Myocyte (in vitro differentiated cells): ENCODE measurements at places on chromosomes 2 and 18. TPM values are rescaled to one million over a fixed set of nuclear protein-coding genes. Genes with fewer than 3 reads are reported as not detected.

The RIT2 gene
- total RNA-seq = not detected in 2 replicates

The DCC gene
- not detected in 2 replicates for total RNA-seq

DNA sequence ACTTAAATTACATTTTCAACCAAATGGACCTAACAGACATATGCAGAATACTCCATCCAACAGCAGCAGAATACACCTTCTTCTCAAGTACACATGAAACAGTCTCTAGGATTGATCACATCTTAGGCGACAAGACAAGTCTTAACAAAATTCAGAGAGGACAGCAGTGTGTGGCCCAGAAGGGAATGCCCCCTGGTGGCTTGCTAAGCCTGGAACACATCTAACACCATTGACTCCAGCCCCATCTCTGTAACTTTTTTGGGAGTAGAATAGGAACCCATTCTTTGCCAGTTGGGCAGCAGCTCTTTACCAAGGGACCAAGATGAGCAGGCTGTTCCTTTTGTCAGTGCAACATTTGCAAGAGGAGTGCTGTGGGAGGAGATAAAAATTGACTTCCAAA is 249.9 kb downstream of the PLCL1 start:
- peak; percentile 45 for DNase-seq

- DNase-seq = no peak
Measured at GRCh38 chr2:173138962-173139361, 63.3 kb downstream of the MAP3K20 start.

- no peak for DNase-seq
Measured at GRCh38 chr2:28451793-28452533, 43.9 kb upstream of the PLB1 start.

GRCh38 chr2:1539441-1539840 is 126.2 kb downstream of the TPO start:
- no peak for DNase-seq

GRCh38 chr2:20370191-20370590 is 19.5 kb upstream of the PUM2 start:
- no peak for DNase-seq

The ARHGAP15 gene
- total RNA-seq = not detected in 2 replicates

DNA sequence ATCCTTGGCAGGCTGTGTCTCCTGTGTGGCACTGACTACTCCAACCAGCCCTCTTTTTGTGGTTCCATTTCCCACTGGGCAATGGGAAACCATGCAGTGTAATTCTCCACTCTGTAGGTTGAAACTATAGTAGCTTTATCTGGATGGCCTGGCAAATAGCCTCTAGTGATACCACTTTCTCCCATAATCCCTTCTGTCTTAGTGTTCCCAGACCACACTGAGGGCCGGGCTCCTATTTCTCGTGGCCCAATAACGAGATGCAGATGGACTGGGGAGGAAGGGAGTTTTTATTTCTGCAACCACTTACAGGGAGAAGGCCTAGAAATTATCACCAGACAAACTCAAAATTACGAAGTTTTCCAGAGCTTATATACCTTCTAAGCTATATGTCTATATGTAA is 24.7 kb downstream of the SKA1 start:
- DNase-seq = no peak

The QPCT gene
- 0.24 TPM in 1 of 2 replicates, not detected in the other for total RNA-seq

DNA sequence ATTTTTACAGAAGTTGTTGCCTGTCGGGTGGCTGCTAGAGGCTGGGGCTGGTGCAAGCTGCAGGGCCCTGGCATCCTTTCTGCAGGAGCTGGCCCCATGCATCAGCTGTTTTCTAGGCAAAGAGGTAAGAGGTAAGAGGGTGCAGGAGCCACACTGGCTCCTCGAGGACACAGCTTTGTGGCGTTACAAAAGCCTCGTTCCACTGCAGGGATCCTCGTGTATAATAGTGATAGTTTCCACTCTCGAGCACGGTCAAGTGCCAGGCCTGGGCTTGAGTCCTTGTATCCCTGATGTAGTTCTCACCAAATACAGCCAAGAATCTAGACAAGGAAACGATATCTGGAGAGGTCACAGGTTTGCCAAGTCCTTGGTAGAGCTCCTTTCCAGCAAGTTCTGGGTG is 33.2 kb upstream of the FHOD3 start:
- no peak for DNase-seq

DNA sequence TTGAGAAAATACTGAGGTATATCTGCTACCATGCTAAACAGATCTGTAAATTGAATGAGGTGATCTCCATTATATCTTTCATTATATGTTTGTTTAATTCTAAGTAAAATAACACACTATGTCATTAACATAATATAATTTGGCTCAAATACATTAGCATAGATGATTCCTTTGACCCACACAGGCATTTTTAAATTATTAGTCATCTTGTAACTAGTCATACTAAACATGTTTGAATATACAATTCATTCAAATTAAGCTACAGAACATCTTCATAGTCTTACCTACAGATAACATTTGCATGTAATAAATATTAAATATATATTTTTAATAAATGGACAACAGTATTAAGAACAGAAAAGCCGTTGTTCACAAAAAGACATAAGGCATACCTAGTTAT is 52.7 kb upstream of the KYNU start:
- no peak for DNase-seq

DNA sequence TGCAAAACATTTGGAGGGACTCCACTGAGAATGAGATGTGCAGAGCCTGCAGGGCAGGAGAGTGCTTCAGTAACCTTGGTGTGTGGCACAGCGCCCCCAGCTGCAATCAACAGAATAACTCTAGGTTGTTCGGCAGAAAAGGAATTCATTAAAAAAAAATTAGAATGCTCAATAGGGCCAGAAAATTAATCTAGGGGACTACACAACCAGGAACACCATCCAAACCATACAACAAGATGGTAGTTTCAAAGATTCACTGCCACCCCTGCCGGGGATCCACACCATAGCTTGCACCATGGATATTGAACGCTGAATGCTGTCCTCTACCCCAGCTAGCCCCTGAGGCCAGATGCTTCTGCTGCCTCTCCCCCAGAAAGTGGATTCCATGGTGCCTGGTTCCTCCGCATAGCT is 50.1 kb downstream of the THUMPD2 start:
- no peak for DNase-seq

The ZNF532 gene
- 40.1 and 49.4 TPM in 2 replicates for total RNA-seq

The ERBB4 gene
- 0.16 TPM in 1 of 2 replicates, not detected in the other for total RNA-seq

- DNase-seq = no peak
Measured at GRCh38 chr2:7348761-7349160, 431.5 kb downstream of the RNF144A start.

- no peak for DNase-seq
Measured at GRCh38 chr2:2960441-2961133, 417.0 kb downstream of the EIPR1 start.

The SERPINB11 gene
- not detected in 2 replicates for total RNA-seq

DNA sequence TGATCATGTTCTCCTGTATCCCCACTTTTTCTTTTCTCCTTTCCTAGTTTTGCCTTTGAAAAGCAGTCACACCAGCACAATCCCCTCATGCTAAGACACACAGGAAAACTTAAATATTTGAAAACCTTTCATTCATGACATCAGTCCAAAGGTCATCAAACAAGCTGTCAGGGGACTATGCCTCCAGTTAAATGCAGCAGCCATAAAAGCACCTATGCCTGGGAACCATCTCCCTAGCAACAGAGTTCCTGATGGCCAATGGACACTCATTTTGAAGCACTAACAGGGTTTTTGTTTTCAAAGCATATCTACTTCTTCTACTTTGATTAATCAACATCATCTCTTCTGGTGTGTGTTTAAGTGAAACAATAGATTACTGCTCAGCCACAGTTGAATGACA is 286.4 kb upstream of the PARD3B start:
- DNase-seq = no peak

The CYS1 gene
- 0.16 and 1.1 TPM in 2 replicates for total RNA-seq

DNA sequence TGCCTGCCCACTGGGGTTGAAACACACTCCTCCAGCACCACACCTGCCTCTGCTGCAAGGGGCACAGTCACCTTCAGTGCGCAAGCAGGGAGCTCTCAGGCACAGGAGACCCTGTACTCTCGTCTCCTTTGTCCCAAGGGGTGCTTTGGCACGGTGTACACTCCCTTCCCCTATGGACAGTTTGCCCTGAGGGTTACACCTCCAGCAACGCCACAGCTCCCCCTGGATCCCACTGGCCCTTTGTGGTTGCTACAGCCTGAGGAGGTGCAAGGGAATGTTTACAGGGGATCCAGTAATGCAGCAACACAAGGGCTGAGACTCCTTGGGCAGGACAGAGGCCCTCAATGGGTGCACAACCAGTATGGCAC is 45.2 kb upstream of the FAM117B start:
- no peak for DNase-seq

- peak; percentile 71 for DNase-seq
Measured at GRCh38 chr18:21191596-21192307, 50.3 kb upstream of the GREB1L start.

- DNase-seq = no peak
Measured at GRCh38 chr2:158966312-158966711, 2.1 kb upstream of the TANC1 start.

The MYO7B gene
- total RNA-seq = 0.16 TPM in 1 of 2 replicates, not detected in the other

DNA sequence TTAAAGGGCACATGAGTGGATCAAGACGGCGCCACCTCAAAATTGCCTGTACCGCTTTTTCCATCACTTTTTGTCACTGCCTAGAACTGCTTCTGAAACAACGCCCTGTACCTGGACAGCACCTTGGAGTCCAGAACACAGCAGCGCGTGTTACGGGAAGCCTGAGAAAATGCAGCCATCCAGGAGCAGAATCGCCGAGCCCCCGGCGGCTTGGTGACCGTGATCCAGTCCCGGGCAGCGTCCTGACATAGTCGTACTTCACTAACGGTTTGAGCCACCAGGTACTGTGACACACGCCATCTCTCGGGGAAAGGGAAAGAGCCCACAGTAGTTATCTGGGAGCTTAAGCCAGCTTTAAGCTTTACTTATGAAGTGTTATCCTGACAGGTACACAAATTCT is 168.9 kb upstream of the SALL3 start:
- no peak for DNase-seq

DNA sequence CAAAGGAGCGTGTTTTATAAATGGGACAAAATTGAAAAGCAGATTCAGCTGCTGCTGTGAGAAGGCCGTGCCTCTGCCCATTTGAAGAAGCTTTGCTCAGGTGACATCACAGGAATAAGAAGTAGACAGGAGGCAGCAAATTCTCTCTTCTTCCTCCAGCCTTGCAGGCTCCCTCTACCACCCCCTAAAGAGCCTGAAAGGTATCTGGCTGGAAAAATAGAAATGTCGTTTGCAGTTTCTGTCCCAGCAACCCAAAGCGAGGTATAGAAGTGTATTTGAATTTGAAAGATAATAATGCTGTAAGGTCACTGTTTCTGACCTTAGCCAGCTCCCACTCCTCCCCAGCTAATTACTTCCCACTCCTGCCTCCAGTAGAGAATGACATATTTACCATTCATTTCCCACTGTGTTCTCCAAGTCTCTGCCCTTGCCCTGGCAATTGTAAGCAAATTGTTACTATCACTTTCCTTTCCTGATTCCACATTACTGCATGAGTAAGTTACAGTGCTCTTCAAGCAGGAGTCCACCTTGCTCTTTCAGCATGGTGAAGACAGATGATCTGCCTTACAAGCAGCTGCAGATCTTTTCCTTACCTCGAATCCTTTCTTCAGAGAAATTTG is 56.8 kb upstream of the RASGRP3 start:
- no peak for DNase-seq

The CD8A gene
- total RNA-seq = not detected in 2 replicates

- no peak for DNase-seq
Measured at GRCh38 chr2:62304429-62305417, 108.8 kb downstream of the B3GNT2 start.
